T-helper 17 cell (primary cell): ENCODE measurements at places on chromosomes 4 and X.

DNA sequence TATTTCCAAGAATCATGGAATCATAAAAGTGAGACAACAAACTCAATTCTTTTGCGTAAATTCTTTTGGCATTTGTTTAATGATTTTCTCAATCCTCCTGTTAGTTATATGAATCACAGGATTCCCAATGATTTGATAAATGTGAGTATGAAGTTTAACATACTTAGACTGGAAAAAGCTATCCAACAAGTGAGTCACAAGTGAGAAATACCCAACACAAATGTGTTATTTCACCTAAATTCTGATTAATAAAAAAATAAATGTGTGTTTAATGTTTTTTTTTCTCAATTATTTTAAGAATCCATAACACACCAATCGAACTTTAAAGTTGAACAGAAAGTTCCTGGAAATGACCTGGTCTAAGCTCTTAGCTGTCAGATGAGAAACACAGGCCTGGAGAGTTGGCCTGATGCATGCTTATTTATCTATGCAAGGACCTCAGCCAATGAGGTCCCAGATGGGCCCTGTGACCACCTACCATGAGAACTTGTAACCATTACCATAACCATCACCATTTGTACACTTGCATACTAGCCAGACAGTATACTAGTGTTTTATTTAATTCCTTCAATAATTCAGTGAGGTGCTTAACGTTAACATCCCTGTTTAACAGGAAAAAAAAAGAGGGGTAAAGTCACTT, 386.7 kb downstream of the SPRY1 start:
- DNase-seq, result no peak

DNA sequence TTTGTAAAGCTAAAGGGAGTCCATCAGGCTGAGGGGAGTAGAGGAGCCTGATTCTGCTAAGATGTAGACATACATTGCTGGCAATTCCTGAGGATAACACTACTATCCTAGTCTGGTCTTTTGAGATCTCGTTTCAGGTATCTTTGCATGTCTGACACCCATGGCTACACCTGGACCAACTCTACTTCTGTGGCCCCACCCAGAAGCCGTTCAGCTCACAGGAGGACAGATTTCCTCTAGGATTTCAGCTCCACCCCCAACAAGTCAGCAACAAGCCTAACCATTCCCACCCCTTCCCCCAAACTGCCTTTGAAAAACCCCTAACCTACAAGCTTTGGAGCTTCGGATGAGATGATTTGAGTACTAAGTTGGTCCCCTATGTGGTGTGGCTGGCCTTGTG, 848.2 kb downstream of the NLGN4X start:
- no peak for DNase-seq

- DNase-seq, result no peak
Measured at GRCh38 chr4:16450724-16451123, 224.5 kb upstream of the TAPT1 start.

- no peak for DNase-seq
Measured at GRCh38 chrX:149652232-149652981, 20.8 kb upstream of the TMEM185A start.

DNA sequence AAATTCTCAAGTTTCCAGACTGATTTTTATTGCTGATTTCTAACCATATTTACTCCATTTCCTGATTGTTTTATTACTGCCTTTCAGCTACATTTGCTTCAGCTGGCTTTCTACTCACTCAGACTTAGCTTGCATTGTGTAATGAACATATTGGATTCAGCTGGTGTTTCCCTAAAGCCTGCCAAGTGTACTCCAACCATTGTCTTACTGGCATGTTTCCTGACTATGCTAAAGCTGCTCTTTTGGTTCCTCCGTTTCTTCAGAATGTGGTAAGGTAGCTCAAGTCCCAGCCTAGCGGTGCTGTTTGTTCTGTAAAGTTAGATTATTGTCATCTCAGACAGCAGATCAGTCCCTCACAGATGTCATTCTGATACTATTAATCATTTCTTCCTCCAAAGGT, 53.1 kb upstream of the GLRA2 start:
- DNase-seq, result no peak

DNA sequence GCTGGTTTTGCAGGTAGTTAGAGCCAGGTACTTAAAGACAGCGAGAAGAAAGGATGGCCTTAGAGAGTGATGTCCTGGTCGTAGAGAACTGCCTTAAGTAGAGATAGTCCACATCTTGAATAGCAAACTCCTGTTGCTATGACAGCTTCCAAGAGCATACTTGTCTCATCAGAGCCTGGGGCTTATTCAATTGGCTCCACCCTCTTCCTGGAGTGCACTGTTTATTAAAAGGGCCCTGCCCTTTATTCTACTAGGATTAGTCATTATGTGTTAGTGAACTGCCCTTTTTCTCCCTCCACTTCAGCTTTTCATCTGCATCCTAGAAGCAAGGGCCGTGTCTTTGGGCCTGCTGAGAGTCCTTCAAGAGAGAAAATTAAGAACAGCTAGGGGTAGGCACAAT, 94.5 kb upstream of the EOLA2 start:
- DNase-seq, result no peak

DNA sequence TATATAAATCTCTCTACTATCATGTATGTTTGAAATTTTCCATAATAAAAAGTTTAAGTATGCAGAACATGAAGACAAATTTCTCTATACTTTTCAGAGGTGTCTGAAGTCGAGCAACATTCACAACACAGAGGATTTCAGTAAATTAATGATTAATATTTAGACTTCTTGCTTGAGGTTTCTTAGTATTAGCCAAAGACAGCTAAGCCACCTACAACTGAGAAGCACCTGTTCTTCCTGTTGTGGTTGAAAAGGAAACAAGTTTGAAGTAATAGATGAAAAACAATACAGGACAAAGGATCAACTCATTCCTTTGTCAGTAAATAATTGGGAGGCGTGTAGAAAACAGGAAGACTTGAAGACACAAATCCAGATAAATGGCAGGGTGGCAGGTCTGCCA, 21.1 kb downstream of the SCML1 start:
- no peak for DNase-seq
